NCI-H1092 (cell line): ENCODE measurements at places on chromosomes 2 and 18.

GRCh38 chr2:225735844-225736243, 336.3 kb downstream of the NYAP2 start:
- DNase-seq, result no peak

GRCh38 chr2:174789001-174789400, 24.7 kb upstream of the CHRNA1 start:
- no peak for DNase-seq

- no peak for DNase-seq
These were observed 40.8 kb downstream of the CHN1 start for GRCh38 chr2:174964404-174964803.

- no peak for DNase-seq
These were observed 82.5 kb upstream of the MAP3K20 start for GRCh38 chr2:172993139-172993538.

DNA sequence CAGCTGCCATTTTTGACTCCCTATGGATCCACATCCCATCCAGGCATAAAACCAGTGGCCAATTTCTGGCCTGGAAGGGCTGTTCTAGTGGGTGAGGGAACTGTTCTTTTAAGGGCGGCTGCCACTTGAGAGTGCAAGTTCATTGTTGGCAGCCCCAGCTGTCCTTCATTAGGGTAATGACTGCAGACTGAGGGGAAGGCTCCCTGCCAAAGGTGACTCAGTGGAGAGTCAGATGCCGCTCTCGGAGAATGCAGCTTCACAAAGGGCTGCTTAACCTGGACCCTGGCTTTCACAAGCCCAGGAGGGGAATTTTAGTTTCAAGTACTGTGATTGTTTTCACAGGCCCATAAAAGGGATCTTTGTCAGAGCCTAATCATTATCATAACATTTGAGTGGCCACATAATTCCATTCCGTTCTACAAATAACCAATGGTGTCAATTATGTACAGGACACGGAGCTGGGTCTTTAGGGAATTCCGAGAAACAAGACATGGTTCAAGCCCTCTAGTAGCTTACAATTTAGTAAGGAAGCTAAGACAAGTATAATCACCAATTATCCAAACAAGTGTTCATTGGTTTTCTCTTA, 235.7 kb downstream of the CDCA7 start:
- peak; percentile 91 for DNase-seq

DNA sequence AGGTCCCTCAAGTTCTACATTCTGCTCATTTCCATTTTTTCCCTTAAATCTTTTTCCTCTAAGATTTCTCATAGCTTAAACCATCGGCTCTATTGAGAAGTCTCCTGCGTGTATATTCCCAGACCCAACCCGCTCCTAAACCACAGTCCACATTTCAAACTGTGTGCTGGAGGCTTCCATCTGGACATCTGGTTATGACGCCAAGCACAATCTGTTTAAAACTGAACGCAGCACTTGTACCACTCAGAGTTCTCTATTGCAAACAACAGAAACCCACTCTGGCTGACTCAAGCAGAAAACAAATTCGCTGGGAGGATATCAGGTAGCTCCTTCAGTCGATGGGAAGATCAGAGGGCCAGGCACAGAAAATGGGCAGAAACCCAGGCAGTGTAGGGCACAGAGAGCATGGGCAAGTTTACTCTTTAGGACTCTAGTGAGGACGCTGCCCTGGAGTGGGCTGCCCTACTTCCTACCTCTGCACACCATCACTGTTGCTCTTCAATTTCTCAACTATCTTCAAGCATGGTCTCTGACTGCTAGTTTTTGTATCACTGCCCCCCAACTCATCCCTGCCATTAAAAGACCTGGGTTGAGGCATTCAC, 5.6 kb upstream of the EML4 start:
- no peak for DNase-seq

- no peak for DNase-seq
These were observed 53.1 kb downstream of the SP110 start for GRCh38 chr2:230166557-230167170.

DNA sequence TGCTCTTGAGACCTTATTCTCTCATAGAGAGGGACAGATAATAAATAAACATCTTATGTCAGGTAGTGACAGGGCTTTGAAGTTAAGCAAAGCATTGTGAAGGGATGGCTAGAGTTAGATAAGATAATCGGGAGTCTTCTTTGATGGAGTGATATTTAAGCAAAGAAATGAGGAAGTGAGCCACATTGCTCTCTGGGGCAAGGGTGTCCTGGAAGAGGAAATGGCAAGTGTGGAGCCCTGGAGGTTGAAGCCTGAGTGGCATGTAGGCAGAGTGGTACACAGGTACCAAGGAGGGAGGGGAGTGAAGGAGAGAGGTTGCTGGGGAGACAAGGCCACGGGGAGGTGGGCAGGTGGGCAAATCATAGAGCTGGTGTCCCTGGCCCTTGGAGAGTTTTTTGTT, 110.2 kb downstream of the CTAGE1 start:
- no peak for DNase-seq

DNA sequence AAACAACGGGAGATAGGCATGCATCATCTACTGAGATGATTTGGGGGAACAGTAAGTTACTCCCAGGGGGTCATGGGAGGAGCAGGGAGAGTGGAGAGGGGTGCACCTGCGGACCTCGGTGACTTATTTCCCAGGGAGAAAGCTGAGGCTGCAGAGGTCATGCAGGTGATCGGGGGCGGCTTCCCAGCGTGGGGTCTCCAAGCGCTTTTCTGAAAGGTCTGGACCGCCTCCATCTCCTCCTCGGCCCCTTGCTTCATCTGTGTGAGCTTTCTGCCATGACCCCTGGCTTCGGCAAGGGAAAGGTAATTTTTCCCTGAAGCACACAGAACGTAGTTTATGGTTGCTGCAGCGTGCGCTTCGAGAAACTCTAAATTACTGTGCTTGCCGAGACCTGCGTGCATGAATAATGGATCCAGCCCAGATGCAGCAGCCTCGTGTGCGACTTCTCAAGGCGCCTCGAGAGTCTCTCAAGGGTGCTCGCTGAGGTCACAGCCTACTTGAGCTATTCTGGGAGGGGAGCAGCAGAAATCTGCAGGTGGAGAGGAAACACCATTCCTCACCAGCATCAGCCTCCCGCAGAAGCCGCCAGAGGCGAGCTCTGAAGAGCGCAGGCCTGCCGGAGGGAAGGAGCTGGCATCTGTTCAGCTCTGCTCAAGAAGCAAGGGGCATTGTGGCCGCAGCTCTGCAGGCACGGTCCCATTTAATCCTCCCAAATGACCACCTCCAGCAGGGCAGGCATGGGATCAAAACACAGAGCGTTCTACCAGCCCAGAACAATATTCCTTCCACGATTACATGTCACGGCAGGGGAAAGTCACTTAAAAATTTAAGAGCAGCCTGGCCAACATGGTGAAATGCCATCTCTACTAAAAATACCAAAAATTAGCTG, 308.4 kb upstream of the MYT1L start:
- DNase-seq, result no peak

- DNase-seq, result no peak
These were observed 43.3 kb downstream of the OSBPL6 start for GRCh38 chr2:178237488-178238153.

- no peak for DNase-seq
These were observed 100.1 kb upstream of the TLK1 start for GRCh38 chr2:171260471-171261424.

GRCh38 chr2:102737431-102737830, 24.4 kb upstream of the TMEM182 start:
- DNase-seq, result no peak

- DNase-seq, result no peak
These were observed 21.1 kb downstream of the RHOB start for GRCh38 chr2:20467789-20468548.

DNA sequence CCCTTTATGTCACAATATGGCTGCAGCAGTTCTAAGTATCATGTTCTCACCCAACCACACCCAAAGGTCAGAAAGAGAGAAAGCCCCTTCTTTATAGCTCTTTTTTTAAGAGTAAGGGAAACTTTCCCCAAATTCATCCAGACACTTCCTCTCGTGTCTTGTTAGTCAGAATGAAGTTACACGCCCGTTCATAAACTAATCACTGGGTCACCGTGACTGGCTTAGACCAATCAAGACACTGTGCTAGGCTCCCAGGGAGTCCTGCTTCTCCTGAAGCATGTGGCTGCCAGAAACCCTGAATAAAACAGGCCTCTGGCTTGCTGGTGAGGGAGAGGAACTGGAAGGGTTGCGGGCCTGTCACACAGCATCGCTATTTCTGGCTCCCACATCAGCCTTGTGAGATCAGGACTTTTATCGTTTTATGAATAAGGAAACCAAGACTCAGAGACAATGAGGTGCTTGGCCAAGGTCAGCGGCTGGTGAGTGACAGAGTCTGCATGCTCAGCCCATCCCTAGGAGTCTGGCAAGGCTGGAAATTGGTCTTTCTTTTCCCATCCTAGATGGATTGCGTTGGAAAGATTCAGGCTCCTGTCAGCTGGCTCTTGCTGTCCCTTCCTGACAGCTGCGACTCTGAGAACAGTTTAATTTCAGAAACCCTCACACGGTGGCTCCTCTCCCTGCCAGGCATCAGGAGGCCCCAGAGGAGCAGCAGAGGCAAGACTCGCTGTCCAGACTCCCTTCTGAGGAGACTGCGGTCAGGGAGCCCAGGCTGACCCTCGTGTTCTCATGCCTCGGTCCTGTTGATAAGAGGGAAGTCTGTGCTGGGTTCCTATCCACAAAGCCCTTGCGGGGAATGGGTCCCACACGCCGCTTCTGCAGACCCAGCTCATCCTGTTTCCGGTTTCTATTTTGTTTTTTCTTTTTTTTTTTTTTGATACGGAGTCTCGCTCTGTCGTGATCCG, 104.5 kb upstream of the TAF1B start:
- DNase-seq, result no peak

GRCh38 chr2:103809941-103810441, 1043.9 kb upstream of the POU3F3 start:
- DNase-seq, result no peak

- no peak for DNase-seq
These were observed 13.5 kb downstream of the LTBP1 start for GRCh38 chr2:32960238-32960637.

DNA sequence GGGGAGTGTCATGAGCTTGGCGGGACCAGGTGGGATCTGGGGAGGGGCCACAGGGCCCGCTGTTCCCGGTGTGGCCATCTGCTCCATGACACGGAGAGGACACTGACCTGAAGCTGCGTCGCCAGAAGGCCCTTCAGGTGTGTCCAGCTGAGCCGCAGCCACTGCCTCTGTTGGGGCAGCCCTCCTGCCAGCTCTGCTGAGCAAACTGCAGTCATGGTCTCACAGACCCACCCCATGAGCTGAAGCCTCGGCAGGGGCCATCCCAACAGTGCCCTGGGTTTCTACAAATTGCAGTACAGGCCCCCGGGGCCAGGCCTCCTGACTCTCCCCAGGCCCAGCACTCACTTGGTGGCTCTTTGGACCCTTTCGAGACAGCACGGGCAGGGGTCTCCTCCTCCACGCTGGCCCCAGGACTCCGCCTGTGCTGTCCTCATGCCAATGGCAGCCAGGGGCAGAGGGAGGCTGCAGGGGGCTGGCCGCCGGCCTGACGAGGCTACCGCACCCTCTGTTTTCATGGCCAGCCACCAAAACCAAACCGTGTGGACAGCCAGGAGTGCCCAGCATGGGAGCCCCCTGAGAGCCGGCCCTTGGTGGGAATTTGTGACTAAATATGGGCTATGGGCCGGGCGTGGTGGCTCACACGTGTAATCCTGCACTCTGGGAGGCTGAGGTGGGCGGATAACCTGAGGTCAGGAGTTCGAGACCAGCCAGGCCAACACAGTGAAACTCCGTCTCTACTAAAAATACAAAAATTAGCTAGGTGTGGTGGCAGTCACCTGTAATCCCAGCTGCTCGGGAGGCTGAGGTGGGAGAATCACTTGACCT, 175.2 kb upstream of the SALL3 start:
- no peak for DNase-seq

DNA sequence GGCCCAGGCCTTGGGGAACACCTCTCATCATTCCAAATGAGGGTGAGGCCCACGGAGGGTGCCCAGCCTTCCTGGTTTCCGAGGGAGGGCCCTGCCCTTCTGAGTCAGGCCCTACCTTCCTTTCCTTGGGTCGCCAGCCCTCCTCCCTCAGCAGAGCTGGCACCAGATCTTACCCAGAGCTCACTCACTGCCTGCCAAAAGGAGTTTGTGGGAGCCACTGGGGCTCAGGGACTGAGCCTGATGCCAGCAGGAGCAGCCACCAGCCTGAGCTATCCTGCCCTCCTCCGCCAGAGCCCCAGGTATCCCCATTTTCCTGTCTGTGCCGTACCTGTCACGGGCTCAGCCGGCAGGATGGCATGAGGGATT, 64.1 kb downstream of the NRP2 start:
- DNase-seq, result no peak

- no peak for DNase-seq
These were observed 5.3 kb upstream of the FOSL2 start for GRCh38 chr2:28387082-28387960.

DNA sequence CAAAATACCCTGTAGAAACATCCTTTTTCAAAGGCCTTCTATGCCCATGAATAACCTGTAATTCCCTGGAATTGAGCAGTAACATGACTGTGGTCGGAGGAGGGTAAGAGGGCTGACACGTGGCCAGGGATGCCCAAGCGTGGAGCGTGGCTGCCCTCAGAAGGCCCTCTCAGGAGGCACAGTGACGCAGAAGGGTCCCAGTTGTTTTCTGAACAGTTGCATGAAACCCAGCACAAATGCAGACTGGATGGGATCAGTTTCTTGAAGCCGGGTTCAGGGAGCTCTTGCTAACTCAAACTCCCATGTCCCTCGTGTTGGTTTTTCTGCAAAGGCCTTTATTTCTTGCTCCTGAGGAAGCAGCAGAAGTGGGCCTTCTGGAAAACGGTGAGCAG, 237.0 kb downstream of the ALPK2 start:
- DNase-seq, result no peak

GRCh38 chr2:161825429-161825828, 201.2 kb downstream of the SLC4A10 start:
- DNase-seq, result no peak

GRCh38 chr2:36486521-36487044, 111.4 kb downstream of the FEZ2 start:
- no peak for DNase-seq

GRCh38 chr2:210388148-210388547, 73.2 kb upstream of the MYL1 start:
- no peak for DNase-seq

DNA sequence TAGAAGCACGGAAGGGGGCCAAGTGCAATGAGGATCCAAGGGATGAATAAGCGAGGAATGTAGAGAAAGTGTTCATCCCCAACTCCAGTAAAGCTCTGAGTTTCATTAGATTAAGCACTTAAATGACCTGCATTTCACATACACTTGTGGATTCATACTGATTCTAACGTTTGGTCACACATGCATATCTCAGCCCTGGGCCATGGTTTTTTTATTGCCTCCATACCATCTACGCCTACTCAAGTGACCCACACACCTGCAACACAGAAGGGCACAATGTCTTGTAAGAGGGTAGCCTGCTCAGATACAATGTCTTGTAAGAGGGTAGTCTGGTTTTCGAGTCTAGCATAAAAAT, 566 bp upstream of the MRPS5 start:
- DNase-seq, result no peak
